Cerebellar cortex (tissue), 1 donor: ENCODE measurements at places on chromosomes 16 and 17.
A peak's percentile ranks its signal among the peaks of the same experiment; 100 is the strongest.

GRCh38 chr16:74999219-74999608 is 390 bp downstream of the ZNRF1 start:
- DNase-seq, result no peak

DNA sequence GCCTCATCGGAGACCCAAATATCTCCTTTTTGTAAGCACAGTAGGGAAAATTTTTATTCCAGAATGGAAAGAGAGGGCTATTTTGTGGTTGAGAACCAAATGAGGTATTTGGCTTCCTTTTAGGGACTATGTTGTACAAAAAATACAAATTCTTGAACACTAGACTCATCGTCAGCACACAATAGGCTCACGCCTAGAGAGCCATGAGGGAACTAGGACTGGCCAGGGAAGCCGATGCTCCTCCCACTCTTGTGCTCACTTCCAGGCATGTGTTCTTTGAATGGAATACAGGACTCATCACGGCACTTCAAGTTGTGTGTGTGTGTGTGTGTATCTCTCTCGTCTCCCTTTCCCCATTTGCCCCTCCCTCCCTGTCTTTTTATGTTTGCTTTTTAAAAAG is 17.8 kb upstream of the BLMH start:
- no peak for DNase-seq

GRCh38 chr16:10619271-10619849 is 39.0 kb upstream of the EMP2 start:
- peak; percentile 33 for DNase-seq

GRCh38 chr16:56815721-56816120 is 49.3 kb upstream of the SLC12A3 start:
- DNase-seq, result no peak

GRCh38 chr17:29549177-29549923 is 17.5 kb downstream of the ABHD15 start:
- DNase-seq, result no peak

GRCh38 chr17:49229805-49230600 is 584 bp downstream of the PHOSPHO1 start:
- no peak for DNase-seq
